ENCODE measurements at places on chromosomes 1 and 21.

DNA sequence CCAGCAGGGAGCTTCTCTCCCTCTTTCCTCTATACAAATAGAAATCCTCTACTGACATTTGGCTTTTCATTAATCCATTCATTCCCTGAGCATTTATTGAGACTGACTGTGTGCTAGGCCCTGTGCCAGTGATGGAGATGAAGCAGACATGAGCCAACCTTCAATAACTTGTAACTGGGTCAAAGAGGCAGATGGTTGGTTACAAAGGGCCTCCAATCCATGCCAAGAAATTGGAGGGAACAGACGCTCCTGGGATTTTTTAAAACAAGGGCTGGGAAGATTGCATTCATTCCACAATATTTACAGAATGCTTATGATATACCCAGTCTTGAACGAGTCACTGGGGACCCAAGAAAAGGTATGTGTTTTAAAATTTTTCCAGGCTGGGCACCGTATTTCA, 6.2 kb downstream of the HPCAL4 start:
- DNase-seq: no peak

- peak; percentile 66 for DNase-seq
Measured at GRCh38 chr1:108708691-108709660, 3.7 kb upstream of the FNDC7 start.

DNA sequence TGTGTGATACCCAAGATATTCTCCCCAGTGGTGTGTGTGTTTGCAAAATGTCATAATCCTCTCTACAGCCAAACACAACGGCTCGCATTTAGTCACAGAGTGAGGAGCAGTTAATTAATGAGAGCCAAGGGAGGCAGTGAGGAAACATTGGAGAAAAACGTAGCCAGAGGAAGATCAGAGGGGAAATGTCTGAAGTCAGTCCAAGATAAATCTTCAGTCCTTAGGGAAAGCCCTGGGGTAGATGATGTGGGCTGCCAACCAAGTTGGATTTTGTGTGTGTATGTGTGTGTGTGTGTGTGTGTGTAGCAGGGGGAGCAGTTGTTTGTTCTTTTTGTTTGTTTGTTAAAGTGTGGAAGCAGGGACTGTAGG, 201.0 kb upstream of the PTBP2 start:
- DNase-seq: no peak

DNA sequence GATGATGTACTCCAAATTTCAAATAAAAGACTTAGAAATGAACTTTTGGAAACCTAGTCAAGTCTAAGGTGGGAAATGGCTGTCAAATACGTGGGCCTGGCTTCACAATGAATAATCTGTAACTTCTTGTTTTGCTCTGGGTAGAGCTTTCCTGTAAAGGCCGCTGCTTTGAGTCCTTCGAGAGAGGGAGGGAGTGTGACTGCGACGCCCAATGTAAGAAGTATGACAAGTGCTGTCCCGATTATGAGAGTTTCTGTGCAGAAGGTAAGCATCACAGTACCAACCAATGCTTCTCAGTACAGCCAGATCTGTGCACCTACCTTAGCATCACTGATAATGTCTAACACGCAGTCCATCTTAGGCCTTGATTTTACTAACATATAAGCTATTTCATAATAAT, 73.6 kb downstream of the TPR start:
- no peak for DNase-seq

DNA sequence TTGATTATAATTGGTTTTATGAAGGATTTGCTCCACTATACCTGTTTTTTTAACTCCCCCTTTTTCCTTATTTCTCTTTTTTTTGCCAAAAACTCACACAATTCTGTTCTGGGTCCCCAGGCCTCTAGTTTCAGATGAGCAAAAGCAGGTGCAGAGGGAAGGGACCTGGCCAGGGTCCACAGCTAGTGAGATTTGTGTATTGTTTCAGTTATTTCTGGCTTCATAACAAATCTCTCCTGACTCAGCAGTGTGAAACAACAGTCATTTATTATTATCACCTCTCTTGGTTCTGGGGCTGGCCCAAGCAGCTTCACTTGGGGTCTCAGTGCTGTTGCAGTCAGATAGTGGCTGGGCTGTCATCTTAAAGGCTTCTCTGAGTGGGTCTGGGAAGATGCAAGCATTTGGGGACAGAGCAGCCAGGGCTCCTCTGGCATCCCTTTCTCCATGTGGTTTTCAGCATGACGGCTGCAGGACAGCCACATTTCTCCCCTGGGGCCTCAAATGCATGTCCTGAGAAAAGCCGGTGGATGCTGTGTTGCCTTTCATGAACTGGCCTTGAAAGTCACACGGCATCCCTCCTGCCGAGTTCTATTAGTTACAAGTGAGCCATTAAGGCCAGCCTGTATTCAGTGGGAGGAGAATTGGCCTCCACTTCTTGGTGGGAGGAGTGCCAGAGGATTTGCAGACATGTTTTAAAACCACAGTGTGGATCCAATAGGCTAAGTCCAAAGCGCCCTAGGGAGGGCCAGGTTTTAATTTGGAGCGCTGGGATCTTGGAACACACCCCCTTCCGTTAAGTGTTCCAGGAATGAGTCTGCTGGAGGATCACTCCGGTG, 137.1 kb downstream of the CAMTA1 start:
- DNase-seq: no peak

All from effector memory CD8-positive, alpha-beta T cell (primary cell).